Cerebellum (tissue), 4 donors: ENCODE measurements at places on chromosomes 1 and 21.

DNA sequence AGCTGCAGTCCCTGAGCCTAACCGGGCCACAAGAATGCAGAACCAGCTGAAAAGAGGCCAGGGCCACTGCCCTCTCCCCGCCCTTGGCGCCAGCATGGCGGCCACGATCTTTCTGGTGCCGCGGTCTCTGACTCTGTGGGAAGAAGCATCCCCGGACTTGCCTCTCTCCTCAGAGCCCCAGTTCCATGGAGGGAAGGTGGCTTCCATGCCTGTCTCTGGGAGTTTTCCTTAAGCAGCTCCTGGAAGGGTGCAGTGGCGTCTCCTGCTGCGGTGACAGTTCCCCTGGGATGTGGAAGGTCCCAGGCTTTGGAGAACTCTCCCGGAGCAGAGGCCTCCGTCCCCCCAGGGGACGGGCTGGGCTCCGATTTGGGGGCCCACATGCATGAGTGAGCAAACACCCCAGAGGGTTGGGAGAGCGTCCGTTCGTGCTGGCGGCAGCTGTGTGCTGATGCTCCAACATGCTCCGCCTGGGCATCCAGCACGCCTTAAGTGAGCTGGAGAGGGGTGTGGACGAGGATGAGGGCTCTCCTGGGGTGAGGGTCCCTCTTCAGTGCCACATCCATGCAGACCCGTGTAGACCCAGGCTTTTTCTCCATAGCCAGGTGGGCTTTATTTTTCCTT is 109.8 kb upstream of the COL6A1 start:
- DNase-seq: no peak

GRCh38 chr1:43015269-43015668 is 56.6 kb upstream of the SLC2A1 start:
- no peak for DNase-seq

- no peak for DNase-seq
These were observed 42.4 kb downstream of the PLPPR4 start for GRCh38 chr1:99306644-99307043.

- DNase-seq: peak; percentile 25
These were observed 401 bp upstream of the PRUNE1 start for GRCh38 chr1:151007853-151008243.

DNA sequence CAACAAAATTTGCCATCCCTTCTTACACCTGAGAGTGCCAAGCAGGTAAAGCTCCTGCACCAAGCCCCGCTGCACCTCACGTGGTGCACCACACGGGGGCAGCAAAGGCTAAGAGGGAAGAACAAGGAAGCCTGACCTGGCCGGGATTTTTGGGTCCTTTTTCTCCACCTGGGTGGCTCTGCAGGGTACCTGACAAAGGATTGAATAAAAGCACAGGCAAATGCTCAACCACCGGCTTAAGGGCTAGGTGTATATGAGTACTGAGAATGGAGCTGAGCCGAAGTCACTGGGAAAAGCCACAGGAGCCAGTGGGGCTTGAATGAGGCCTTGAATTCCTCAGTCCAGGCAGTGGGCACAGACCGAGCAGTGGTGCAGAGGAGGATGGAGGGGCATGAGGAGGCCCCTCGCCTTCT is 36.4 kb downstream of the ZNF697 start:
- DNase-seq: peak; percentile 42

GRCh38 chr1:223150443-223150842 is 7.4 kb upstream of the TLR5 start:
- DNase-seq: no peak

- DNase-seq: no peak
These were observed 226.3 kb downstream of the HLX start for GRCh38 chr1:221105578-221105977.

GRCh38 chr1:175062339-175062738 is 5.3 kb upstream of the TNN start:
- no peak for DNase-seq

DNA sequence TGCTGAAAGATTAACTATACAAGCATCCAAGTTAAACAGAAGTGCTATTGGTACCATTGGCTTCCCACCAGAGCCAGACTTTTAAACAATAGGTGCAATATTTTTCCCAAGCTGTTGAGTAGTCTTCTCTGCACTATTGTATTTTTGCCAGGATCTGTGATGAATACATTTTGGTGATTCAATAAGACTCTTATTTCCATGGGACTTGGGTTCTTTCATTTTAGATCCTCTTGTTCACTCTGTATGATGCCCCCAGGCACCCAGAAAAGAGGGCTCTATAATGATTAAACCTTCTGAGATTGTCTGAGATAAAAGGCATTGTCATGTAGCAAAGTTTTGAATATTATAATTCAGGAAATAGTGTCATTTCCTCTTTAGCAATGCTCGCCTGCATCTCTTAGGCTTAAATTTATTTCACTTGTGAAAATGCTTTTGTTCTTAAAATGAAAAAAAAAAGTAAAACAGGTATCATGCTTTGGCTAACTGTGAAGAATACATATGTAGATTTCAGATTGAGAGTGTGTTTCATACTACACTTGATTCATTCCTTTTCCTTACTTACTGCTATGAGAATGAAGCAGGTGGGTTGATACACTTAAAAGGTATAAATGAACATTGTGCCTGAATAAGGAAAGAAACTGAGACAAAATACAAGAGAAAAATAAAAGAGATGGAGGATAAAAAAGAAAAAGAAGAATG is 275.0 kb downstream of the HMCN1 start:
- no peak for DNase-seq

GRCh38 chr1:207619871-207620542 is 24.9 kb upstream of the CR1L start:
- DNase-seq: no peak

- DNase-seq: no peak
These were observed 2.9 kb downstream of the KIF1B start for GRCh38 chr1:10213186-10213705.

- DNase-seq: peak; percentile 8
These were observed 625.2 kb downstream of the LMO4 start for GRCh38 chr1:87953732-87954344.

DNA sequence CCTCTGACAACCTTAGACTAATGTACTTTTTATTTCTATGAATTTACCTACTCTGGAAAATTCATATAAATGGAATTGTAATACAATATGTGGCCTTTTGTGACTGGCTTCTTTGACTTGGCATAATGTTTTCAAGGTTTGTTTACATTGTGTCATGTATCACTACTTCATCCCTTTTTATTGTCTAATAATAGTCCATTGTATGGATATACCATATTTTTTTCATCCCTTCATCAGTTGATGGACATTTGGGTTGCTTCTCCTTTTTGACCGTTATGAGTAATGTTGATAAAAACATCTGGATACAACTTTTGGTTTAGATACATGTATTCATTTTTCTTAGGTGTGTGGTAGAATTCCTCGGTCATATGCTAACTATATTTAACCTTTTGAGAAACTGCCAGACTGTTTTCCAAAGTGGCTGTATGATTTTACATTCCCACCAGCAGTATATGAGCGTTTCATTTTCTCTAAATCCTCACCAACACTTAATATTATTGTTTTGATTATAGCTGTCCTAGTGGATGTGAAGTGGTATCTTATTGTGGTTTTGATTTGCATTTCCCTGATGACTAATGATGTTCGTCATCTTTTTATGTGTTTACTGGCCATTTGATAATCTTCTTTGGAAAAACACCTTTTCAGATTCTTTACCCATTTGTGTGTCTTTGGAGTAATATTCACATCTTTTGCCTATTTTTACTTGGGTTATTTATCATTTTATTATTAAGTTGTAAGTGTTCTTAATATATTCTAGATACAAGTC is 3.5 kb downstream of the RO60 start:
- DNase-seq: no peak

DNA sequence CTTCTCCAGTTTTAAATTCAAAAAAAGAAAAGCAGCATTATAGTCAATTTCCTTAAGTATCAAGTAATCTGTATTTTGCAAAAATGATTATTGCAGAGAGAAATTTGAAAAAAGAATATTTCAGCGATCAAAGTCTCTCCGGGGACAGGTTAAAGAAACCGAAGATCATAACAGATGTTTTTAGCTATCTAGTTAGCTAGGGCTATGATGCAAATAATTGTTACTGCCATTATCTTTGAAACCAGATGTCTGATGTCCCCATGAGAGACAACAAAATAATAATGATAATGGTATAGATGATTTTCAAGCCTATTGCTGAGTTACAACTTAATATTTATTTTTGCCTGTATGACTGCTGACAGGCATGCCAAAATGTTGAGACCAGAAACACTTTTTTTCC is 1326.0 kb downstream of the PLA2G4A start:
- no peak for DNase-seq

DNA sequence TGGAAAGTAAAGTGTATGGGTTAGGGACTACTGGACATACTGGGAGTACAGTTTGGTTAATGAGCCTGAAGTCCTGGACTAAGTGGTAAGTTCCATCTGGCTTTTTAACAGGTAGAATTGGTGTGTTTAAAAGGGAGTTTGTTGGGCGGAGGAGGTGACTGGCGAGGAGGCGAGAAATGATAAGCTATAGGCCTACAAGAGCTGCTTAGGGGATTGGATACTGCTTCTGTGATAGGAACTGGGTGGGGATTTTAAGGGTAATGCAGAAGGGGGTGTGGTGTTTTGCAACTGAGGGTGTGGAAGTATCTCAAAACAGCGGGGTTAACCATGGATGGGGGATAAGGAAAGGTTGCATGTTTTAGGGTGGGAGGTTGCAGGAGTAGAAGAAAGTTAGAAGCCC is 3.5 kb downstream of the ERVH48-1 start:
- DNase-seq: no peak

- no peak for DNase-seq
These were observed 182.9 kb downstream of the OMA1 start for GRCh38 chr1:58363585-58363984.

- no peak for DNase-seq
These were observed 176.3 kb upstream of the POU3F1 start for GRCh38 chr1:38222891-38223290.

DNA sequence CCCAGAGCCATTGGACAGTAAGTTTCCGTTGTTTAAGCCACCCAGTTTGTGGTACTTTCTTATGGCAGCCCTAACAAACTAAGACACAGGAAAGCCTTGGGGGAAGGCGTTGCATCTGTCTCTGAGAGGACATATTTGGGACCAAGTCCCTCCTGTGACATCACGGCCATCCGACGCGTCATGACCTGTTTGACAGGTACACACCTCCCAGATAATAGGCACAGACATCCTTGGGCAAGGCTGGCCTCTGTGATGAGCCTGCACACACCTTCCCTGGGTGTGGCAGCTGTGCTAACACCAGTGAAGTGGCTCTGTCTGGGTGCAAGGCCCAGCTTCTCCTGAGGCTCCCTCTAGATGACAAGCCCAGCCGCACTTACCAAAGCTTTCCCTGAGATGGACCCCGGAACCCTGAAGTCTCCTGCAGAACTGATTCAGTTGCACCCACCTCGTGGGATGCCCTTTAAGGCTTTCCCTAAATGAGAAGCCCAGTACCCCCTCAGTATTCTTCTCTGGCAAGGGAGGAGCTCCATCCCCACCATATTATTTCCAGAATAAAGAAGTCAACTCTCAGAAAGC is 136.5 kb downstream of the ZSCAN20 start:
- no peak for DNase-seq

- DNase-seq: no peak
These were observed 3.0 kb downstream of the RBBP5 start for GRCh38 chr1:205118752-205119151.

GRCh38 chr1:93399781-93400180 is 48.1 kb upstream of the FNBP1L start:
- no peak for DNase-seq

DNA sequence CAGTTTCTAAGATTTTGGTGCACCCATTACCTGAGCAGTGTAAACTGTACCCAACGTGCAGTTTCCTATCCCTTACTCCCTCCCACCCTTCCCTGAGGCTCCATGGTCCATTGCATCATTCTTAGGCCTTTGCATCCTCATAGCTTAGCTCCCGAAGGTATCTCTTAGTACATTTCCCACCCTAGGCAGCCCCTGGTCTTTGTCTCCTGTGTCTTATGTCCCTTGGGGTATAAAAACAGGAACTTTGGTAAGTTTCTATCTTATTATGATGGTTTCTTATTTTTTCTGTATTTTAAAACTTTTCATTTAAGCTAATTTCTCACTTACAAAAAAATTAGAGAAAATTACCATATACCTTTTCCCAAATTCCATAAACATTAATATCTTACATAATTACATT is 78.1 kb downstream of the URB2 start:
- DNase-seq: no peak

GRCh38 chr1:241424480-241424971 is 67.5 kb upstream of the RGS7 start:
- peak; percentile 28 for DNase-seq

GRCh38 chr21:45516671-45517151 is 25.5 kb downstream of the SLC19A1 start:
- DNase-seq: no peak

DNA sequence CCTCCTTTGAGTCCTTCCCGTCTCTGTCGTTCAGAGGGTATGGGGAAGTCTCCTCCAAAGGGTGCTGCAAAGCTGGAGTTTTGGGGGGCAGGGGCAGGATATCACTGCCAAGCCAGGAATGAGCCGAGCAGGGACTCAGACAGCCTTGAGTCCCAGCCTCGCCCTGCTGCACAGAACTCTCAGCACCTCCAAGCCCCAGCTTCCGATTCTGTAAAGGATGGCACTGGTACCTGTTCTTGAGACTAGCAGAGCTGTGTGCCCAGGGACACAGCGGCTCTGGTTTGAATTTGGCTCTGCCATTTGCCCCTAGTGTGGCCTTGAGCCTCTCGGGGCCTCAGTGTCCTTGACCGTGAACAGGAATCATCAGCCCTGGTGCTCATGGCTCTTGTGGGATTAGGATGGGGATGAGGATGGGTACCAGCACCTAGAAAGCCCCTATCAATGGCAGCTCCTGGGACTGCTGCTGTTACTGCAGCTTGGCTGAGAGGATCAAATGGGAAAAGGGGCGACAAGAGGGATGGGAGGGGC is 1.5 kb upstream of the FBLIM1 start:
- no peak for DNase-seq

DNA sequence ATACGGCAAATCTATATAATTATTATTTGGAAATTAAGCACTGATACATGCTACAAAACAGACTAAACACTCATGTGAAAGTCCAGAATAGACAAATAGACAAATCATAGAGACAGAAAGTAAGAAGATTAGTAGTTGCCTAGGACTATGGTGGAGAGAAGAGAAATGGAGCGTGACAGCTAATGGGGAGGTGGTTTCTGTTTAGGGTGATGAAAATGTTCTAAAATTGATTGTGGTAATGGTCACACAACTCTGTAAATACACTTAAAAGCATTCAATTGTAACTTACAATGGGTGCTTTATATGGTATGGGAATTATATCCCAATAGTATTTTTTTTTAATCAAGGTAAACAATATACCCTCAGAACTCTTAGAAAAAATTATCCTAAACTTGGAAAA is 20.4 kb upstream of the ITLN2 start:
- DNase-seq: no peak

DNA sequence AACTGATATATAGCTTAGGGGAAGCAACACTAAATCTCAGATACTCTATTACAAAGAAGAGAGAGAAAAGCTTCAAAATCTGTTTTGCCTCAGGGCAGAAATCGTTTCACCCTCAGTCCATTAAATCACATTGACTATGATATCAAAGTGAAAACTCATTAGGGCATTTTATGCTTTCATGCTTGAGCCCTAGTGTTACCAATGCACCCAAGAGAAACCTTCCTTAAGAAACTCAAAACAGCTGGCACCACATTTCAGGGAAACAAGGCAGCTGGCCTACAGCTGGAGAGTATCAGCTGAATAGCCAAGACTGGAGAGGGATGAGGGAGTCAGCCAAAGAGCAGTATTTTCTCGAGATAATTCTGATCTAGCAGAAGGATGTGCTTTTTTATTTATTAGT is 14.9 kb downstream of the COLGALT2 start:
- no peak for DNase-seq

GRCh38 chr1:107963008-107963407 is 2.0 kb downstream of the VAV3 start:
- DNase-seq: no peak
